ENCODE measurements at places on chromosomes 2 and 18.

DNA sequence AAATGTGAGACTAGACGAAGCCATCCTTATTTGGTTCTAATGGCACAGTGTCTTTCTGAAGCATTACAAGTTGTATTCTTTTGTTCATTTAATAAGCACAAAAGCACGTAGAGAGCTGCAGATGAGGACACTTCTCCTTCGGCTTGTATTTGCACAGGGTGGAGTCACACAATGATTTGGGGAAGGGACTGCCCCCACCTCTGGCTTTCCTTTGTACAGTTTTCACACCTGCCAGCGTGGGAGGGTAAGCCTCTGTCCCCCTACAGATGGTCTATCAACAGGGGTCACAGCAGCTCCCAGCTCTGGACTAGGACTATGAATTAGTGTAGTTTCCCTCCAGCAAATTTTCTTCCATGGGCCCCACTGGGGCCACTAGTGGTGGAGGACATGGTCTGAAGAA is 108.2 kb upstream of the KLHL14 start:
- no peak for DNase-seq

DNA sequence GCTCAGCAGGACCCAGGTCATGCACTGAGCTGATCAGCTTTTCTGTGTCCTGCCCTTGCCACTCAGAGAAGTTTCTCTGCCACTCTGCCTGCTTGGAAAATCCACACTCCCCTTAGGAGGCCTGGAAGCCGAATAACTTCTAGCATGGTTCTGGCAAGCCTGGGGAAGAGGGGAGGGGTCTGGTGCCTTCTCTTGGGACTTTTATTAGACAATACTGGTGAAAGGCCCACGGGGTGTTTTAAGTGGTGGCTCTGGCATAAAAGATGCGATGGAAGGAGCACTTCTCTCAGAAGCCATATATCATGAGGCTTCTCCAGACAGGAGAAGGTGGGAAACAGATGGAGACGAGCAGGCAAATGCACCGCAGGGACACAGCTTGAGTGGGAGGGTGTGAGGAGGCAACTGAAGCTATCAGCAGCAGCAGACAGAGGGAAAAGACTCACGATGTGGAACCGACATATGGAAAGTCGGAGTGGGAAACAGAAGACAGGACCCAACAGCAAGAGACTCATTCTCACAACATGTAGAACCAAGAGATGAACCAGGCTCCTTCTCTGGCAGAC is 141.8 kb upstream of the CTNNA2 start:
- no peak for DNase-seq

DNA sequence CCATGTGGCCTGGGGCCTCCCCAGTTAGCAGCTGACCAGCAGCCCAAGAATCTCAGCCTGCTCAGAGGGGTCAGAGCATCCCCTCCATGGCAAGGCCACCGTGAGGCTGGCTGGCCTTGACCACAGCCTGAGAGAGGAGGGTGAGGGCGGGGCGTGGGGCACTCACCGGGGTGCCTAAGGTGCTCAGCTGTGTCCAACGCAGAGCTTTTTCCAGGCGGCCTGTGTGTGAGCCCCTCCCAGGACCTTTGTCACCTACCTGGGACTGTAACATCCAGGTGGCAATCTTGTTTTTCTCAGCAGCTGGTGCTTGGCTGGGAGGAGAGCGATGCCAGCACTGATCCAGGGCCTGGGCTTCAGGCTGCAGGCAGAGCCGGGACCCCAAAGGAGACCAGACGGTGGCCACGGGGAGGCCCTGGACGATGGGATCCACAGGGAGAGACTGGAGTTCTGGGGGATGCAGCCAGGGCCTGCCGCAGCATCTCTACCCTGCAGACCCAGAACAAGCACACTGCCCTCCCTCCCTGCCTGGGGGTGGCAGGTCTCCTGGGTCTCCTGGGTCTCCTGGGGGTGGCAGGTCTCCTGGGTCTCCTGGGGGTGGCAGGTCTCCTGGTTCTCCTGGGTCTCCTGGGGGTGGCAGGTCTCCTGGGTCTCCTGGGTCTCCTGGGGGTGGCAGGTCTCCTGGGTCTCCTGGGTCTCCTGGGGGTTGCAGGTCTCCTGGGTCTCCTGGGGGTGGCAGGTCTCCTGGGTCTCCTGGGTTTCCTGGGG is 12.3 kb downstream of the SNED1 start:
- no peak for DNase-seq

GRCh38 chr2:197839856-197840255 is 35.5 kb downstream of the PLCL1 start:
- DNase-seq, result no peak

DNA sequence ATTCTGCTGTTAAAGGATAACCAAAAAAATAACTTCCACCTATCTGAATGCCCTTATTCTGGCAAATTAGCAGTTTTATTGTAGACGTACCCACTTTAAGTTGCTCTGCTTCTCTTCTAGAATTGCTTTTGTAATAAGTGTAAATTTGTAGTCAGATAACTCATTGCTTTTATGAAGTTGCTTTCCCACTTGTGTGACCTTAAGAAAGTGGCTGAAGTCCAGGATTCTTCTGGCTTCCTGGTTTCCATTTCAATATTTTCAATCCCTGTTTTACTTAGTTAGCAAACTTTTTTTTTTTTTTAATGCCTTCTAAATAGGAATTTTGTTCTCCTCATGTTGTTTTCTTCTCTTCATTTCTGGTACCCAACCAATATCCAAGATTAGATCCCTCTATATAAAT is 59.8 kb downstream of the GLS start:
- DNase-seq, result peak; percentile 52

- no peak for DNase-seq
Measured at GRCh38 chr2:241728000-241728399, 6.4 kb upstream of the D2HGDH start.

DNA sequence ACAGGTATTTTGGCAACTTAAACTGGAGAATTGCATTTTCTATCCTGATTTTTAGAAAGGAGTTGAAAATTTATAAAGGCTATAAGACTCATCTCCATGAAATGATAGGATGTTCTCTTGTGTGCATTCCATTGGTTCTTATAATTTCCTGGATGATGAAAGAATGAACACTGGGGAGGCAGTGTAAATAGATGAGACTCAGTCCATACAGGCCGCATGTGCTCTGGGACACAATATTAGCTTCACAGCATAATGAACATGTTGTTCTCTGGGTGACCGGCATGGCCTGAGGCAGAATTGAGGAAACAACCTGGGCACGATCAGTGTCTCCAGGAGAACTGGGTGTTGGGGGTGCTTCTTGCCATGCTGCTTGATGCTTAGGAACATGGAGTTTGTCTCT is 38.8 kb downstream of the AOX1 start:
- DNase-seq, result peak; percentile 82

DNA sequence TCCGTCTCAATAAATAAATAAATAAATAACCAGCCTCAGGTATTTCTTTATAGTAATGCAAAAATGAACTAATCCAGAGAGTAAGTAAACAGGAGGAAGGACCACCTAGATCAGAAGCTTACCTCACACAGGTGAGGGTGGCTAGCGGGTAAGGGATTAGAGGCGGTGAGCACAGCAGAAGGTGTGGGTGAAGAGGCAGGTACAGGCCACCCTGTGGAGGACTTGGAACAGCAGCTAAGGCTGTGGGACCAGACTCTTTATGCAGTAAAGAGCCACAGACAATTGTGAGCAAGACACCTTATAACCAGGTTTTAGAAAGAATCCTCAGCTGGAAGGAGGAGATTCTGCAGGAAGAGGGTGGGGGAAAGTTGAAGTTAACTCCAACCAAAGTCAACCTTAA is 34.2 kb upstream of the TTR start:
- DNase-seq, result no peak

- no peak for DNase-seq
Measured at GRCh38 chr18:48863432-48864065, 87.2 kb downstream of the SMAD7 start.

DNA sequence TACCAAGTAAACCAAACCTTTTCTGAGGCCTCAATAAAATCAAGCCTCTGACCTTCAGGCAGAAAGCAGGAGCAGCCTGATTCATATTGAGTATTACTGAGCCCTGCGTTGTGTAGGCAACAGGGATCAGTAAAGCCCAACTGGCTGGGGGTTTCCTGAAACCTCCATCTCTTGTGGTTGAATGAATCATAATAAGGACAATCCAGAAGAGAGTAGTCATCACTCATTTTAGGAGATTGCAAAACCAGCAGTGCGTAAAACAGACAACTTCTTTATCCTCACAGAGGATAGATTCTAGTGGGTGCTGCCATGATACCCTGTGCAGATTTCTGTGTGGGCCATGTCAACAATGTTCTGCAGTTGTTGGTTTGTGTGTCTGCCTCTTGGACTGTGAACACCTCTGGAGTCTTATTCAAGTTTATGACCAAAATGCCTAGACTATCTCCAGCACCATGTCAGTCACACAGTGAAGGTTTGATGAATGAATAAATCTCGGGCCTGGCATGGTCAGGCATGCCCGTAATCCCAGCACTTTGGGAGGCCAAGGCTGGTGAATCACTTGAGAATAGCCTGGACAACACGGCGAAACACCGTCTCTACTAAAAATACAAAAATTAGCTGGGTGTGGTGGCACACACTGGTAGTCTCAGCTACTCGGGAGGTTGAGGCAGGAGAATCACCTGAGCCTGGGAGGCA is 51.8 kb upstream of the RAB27B start:
- peak; percentile 98 for DNase-seq

DNA sequence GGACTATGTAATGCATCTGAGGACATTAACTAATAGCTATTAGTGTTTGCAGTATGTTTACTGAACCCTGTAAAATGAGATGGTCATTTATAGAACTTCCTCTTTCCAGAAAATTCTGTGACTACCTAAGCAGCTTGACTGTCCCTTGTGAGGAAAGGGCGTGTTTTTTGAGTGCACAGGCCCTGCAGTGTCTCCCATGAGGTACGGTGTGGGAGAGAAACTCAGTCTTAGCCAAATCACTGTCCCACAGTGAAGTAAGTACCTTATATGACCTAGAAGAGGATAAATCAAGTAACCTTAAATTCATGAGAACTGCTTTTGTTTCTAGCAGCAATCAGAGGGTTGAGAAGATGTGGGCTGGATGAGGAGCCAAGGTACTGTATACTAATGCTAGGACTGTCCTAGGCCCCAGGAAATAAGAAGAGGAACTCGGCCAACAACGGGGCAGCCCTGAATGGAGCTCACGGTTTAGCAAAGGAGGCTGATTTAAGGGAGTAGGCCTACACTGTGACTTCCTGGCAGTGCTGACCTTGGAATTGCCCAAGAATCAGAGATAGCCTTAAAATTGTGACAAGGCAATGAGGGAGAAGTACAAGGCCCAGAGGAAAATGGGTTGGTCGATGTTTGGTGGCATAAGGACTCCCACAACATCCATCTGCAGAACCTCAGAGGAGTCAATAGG is 103.5 kb upstream of the CTAGE1 start:
- DNase-seq, result no peak

Measured in cardiac muscle cell (in vitro differentiated cells and primary cell).